NCI-H526 treated with DMSO at 0.1 percent for 48 hours (cell line): ENCODE measurements at places on chromosomes 3 and 15.
A peak's percentile ranks its signal among the peaks of the same experiment; 100 is the strongest.

DNA sequence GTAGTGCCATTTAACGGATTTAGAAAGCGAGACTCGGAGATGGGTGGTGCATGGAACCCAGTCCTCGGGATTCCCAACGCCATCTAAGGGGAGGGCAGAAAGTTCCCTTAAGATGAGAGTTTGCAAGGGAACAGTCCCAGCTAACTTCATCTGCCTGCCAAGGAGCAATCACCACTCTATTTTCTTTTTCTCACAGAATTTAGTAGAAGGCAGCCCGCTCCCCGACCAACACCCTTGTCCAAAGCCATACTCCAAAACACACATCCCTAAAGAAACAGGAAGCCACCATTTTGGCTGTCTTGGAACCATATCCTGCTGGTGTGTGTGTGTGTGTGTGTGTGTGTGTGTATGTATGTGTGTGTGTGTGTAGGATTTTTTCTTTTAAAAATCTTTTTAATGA, 7.1 kb upstream of the FGD5 start:
- no peak for DNase-seq

DNA sequence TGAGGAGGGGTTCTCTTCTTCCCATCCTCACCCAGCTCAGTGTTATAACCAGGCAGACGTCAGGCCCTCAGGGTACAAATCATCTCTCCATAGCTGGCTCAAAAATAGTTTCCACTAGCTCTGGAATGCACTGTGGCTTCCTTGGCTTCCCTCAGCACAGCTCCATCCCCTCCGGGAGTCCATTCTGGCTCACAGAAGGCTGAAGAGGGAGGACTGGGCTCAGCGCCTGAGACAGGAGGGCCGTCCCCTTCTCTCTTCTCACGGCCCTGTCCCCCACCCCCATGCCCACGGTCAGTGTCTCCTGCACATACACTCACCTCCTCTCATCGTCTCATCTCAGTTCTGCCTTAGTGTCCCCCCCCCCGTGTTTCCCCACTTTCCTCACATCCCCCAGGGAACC, 50.1 kb downstream of the UMPS start:
- DNase-seq = no peak

- no peak for DNase-seq
Observed at GRCh38 chr3:193982258-193982659, 153.7 kb upstream of the HES1 start.

DNA sequence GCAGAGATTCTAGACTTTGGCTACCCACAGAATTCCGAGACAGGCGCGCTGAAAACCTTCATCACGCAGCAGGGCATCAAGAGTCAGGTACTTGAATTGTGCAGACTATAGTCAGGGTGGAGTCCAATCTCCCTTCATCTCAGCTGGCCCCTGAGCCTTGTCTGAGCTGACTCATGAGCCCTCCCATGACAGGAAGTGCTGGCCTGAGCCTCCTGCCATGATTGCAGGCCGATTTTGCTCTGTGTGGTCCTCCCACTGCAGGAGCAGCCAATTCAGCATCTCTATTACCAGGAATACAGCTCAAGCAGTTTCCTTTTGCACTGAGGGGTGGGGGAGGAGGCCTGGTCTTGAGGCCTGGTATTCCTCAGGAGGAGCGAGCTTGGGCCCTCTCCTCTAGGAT, 5.5 kb downstream of the AP2M1 start:
- no peak for DNase-seq

DNA sequence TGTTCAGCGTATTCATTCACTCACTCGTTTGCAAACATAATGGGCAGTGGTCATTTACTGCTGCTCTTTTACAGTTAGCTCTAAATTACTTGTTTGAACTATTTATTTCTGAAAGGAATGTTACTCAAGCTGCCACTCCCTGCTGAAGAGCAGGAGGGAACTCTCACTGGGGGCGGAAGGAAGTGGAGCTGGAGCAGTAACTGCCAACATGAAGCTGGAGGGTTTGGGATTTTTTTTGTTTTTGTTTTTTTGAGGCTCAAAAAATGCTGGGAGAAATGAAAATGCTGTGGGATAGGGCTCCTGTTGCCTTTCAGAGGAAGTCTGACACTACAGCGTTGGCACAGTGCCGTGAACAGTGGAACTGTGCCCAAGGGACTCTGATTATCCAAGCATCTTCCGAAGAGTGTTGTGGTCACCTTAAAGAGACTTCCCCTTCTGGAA, 44.1 kb downstream of the SENP2 start:
- no peak for DNase-seq

DNA sequence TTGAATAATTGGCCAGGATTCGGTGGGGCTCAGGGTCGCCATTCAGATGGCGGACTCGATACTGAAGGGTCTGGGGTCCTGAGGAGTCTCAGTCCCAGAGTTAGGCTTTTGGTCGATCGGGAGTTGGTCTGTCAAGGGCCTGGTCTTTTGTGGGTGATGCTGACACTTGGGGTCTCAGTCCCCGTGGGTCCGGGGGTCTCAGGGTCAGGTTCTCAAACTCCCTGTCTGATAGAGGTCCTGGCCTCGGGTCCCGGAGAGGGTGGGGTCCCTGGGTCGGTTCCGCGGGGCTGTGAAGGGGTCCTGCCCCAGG, 467 bp downstream of the NCKIPSD start:
- no peak for DNase-seq

GRCh38 chr3:62749657-62750056, 125.6 kb downstream of the CADPS start:
- DNase-seq = no peak

GRCh38 chr3:42996633-42997075, 17.5 kb downstream of the GASK1A start:
- DNase-seq = no peak

GRCh38 chr15:38612159-38612863, 47.7 kb upstream of the RASGRP1 start:
- no peak for DNase-seq

- no peak for DNase-seq
Observed at GRCh38 chr3:162601101-162601670, 1104.6 kb downstream of the OTOL1 start.

DNA sequence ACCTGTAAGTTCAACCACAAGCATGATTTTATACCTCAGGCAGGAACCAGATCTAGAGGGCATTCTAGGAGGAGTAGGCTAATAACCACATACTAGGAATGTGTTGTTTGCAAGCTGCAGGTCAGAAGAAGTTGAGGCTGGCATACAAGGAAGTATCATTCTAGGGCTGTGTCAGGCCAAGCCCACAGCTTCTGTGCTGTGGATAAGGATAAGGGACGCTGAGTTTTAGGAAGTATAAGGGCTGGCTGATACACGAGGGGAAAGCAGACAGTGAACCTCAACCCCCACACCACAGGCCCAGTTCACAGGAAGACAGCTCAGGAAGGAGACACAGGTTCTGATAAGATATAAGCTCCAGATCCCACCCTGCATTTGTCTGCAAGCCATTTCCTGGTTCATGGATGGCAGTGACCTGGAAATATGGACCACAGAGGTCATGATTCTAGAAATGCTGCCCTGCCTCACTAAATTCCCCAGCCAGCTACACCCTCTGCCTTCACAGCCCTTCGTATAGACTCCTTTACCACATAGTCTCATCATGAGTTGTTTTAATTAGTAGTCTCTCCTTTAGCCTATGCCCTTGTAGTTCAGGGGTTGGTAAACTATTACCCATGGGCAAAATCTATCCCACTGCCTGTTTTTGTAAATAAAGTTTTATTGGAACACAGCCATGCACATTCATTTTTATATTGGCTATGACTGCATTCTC, 260.7 kb downstream of the OPA1 start:
- DNase-seq = no peak

- DNase-seq = no peak
Observed at GRCh38 chr3:161556533-161556932, 59.9 kb downstream of the OTOL1 start.

DNA sequence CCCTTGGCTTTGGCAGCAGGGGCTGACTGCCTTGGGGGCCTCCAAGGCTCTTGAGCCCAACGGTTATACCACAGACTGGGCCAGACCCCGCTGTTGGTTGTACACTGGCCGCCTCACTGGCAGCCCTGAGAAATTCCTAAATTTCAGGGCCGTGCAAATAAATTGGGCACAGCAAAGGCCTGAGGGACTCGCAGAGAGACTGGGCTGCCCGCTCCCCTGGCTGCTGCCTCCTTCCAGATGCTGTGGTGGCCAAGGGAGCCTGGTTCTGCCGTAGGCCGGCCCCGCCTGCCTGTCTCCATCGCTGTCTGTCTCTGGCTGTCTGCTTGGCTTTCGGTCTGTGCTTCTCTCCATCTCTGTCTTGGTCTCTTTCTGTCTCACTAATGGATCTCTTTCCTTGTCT, 9.0 kb downstream of the FBLN2 start:
- no peak for DNase-seq

- DNase-seq = no peak
Observed at GRCh38 chr3:111073218-111073617, 1.6 kb downstream of the NECTIN3 start.

DNA sequence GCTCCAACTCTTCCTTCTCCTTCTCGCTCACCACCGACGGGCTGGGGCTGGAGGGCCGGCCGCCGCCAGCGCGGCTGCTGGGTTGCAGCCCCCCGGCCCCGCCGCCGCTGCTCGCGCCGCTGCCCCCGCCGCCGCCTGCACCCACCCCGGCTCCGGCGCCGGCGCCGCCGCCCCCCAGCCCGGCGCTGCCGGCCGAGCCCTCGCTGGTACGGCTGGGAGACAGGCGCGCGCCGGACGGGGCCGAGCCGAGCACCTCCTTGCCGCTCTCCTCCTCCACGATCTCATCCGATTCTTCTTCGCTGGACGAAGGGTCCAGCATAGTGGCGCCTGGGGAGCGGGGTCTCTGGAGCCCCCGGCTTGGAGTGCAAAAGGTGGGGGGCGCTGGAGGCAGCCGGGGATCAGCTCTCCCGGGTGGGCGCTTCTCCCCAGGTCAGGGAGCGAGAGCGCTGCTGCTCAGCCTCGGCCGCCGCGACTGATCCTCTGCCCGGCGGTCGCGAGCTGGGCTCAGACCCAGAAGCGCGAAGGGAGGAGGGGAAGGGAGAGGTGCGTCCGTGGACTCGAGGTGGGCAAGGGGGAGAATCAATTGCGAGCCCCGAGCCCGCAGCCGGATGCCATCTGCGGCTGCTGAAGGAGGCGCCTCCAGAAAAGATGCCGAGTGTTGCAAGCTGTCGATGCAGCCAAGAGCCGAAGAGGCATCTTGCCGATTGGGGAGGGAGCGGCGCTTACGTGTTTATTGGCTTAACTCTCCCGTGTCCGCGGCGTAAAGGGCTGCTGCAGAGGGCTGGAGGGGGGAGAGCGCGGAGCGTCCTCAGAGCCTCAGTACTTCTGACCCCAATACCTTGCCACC, at the start of gene CADPS:
Gene CADPS, minus strand, starts transcription at position 706 of the 847 bp plus-strand sequence. Its CDS starts 387 bp downstream, at position 319.
- peak; percentile 42 for DNase-seq

DNA sequence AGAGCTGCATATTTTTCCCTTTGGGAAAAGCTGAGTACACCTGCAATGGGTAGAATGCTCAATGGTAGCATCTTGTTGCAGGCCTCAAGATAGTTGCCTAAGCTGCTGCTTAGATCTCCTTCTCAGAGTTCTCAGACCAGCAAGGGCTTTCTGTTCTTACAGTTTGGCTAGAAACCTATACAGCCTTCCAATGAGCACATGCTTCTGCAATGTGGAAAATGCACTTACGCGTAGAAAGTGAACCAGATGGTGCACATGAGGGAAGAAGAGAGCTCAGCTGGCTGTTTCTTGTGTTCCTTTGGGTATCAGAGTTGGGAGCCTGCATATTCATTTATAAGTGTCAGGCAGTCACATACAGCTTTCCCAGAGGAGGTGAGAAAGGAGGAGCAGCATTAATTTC, 136.4 kb downstream of the B3GALNT1 start:
- DNase-seq = no peak

DNA sequence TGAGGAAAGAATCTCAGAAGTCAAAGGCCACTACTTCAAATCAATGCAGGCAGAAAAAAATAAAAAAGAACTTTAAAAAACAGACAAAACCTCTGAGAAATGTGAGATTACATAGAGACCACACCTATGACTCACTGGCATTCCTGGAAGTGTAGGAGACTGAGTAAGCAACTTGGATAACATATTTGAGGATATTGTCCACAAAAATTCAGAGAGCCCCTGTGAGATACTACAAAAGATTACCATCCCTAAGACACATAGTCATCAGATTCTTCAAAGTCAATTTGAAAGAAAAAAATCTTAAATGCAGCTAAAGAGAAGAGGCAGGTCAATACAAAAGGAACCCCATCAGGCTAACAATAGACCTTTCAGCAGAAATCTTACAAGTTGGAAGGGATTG, 887.3 kb downstream of the NTRK3 start:
- DNase-seq = no peak

DNA sequence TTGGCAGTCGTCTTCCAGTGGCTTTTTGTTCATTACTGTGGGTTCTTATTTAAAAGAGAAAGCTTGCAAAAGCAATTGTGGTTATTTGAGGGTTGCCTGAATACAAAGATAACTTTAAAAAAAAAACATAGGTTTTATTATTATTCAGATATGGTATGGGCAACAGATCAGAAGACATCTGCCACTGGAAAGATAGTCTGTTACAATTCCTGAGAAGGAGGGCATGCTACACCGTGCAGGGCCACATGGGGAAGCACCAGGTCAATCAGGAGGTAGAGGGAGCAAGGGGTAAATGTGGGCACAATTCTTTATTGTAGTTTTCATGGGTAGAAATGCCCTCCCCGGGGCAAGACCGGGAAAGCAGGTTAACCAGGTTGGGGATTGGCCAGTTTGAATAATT, 46.5 kb downstream of the BBS4 start:
- DNase-seq = no peak

GRCh38 chr3:134931045-134931785, 136.2 kb downstream of the EPHB1 start:
- DNase-seq = no peak

GRCh38 chr3:131819381-131820055, 215.3 kb downstream of the CPNE4 start:
- DNase-seq = no peak

DNA sequence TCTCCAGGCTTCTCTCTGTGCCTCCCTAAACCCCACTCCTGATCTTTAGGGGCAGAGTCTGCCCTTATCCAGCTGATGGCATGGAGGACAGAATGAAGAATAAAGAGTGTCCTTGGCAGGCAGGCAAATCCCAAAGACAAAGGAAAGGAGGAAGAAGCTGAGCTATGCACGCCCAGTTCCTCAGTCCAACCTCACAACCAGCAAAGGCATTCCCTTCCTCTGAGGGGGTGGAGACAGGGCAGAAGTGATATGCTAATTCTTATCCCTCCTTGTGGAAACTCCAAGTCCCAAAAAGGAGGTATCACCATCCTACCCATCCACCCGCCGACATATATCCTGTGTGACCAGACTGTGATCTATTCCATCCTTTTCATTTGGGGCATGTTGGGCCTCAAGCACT, 10.5 kb upstream of the CCDC54 start:
- DNase-seq = no peak
